ENCODE measurements at places on chromosomes 16 and 17. TPM values are rescaled to one million over a fixed set of nuclear protein-coding genes. Genes with fewer than 3 reads are reported as not detected.

MFAP4 gene
- total RNA-seq, result not detected

DNA sequence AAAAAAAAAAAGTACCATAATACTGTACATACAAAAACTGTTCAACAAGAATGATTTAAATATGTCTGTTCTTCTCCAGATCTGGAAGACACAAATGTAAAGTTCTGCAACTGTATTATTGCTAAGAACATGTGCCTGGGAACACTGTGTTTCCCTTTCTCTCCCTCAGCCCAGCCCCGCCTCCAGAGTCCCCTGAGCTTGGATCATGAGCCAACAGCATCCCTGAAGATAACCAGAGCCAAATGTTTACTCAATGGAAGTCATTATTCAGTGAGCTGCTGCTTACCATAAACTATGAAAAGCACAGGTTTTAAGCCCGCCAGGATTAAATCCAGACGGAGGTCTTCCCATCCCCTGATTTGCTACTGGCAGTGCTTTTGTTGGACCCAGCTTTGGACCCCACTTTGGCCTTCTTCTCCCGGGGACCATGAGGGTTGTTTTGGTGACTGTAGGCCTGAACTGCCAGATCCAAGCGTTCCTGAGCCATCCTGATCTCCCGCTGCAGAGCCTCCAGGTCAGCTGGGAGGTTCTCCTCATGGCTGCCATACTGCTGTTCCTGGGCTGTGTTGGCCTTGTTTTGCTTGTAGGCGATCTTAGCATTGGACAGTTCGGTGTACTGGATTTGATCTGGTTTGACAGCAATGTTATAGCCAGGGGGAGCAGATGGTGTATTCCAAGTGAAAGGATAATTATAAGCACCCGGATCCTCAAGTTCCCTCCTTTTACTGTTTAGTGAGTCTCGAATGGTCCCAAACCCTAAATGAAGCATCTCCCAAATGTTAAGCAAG is 25.6 kb downstream of the GJC1 start:
- H3K27me3 ChIP-seq, result peaks cover 7% of the 10 kb centered on the region
- no peak overlapping the region for H3K4me3 ChIP-seq
- no peaks in the 10 kb centered on the region for H3K4me1 ChIP-seq
- DNase-seq, result no peak
- no peaks in the 10 kb centered on the region for H3K36me3 ChIP-seq

DNA sequence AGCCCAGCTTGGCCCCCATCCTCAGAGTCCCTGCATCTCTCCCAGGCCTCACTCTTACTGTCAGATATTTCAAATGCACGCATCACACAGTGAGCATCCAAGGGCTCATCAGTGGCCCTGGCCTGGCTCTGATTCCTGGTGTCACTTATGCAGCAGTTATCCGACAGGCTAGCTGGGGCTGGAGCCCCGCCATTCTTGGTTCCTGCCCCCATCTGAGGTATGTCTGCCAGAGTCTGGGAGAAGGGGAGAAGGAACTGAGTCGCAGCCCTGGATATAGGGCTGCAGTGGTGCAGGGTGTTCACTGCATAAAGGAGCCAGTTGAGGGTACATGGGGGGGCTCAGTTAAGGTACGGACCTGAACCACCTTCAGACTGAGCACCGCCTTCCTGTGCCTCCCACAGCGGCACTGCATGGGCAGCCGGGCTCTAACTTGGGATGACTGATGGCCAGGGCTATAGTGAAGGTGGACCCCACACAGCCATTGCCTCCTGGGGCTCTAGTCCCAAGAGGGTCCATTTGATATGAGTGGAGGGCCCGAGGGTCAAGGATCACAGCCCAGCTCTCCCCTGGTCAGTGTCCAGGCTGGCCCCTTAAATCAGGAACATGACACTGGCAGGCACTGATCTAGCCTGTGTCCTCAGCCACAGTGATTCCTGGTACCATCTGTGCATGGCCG is 1.8 kb upstream of the RASD1 start:
- peaks cover 7% of the 10 kb centered on the region for H3K27me3 ChIP-seq
- H3K4me3 ChIP-seq, result no peak overlapping the region
- H3K27ac ChIP-seq, result no peak overlapping the region

- H3K27ac ChIP-seq, result no peak overlapping the region
- H3K4me1 ChIP-seq, result peaks cover 42% of the 10 kb centered on the region
- no peak overlapping the region for H3K4me3 ChIP-seq
- no peaks in the 10 kb centered on the region for H3K36me3 ChIP-seq
- H3K27me3 ChIP-seq, result no peaks in the 10 kb centered on the region
Observed at GRCh38 chr17:20280851-20281250, 186.5 kb downstream of the LGALS9B start.

DNA sequence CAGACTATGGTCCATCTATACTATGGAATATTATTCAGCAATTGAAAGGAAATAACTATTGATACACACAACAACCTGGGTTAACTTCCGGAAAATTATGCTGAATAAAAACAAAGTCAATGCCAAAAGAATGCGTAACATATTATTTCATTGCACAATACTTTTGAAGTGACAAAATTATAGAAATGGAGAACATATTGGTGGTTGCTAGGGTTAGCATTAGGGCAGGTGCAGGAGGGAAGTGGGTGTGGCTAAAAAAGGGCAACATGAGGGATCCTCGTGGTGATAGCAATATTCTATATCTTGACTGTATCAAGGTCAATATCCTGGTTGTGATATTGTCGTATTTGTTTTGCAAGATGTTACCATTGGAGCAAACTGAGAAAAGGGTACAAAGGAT is 34.9 kb downstream of the PIK3R5 start:
- no peak overlapping the region for H3K4me3 ChIP-seq
- no peaks in the 10 kb centered on the region for H3K27me3 ChIP-seq
- no peak overlapping the region for H3K27ac ChIP-seq
- DNase-seq, result no peak

GRCh38 chr17:15511142-15511541 is 43.7 kb upstream of the CDRT4 start:
- no peaks in the 10 kb centered on the region for H3K4me1 ChIP-seq
- DNase-seq, result no peak
- H3K36me3 ChIP-seq, result peaks cover 32% of the 10 kb centered on the region
- H3K27ac ChIP-seq, result no peak overlapping the region

DNA sequence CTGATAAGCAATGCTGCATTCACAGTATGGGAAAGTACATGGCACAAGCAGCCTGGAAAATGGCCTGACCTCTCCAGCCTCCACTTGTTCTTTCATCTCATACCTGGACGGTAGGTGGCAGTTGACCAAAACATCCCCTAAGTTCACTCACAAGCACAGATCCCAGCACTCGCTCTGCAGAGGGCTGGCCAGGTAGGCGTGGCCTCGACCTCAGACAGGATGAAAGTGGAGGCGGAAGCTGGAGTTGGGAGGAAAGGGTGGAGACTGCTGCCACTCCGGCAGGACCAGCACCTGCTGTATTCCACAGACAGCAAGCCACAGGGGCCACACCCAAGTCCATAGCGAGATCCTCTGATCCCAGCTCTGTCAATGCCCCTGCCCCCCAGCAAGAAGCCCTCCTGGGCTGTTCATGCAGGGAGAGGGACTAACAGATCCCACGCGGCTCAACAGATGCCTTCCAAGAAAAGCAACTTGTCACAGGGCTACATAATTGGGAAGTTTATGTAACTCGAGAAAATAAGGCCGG is 31.3 kb downstream of the ZCCHC14 start:
- no peak overlapping the region for H3K4me3 ChIP-seq
- peak; percentile 57 for DNase-seq
- H3K27ac ChIP-seq, result no peak overlapping the region

RGS9 gene
- 8.7 TPM for total RNA-seq

DNA sequence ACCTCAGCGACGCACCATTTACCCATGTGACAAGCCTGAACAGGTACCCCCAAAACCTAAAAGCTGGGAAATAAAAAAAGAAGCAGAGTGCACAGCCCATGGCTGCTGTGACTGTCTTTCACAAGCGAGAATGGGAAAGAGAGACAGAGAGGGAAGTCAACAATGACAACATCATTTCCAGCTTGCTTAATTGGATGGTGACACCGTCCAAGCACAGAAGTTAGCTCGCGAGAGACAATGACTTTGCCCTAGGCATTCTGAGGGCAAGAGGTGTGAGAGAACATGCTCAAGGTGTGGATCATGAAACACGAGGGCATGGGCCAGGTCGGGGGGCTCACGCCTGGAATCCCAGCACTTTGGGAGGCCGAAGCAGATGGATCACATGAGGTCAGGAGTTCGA is 19.3 kb upstream of the NSMCE1 start:
- H3K4me1 ChIP-seq, result peaks cover 66% of the 10 kb centered on the region
- no peak overlapping the region for H3K4me3 ChIP-seq
- no peak overlapping the region for H3K27ac ChIP-seq
- H3K27me3 ChIP-seq, result no peaks in the 10 kb centered on the region
- peaks cover 4% of the 10 kb centered on the region for H3K36me3 ChIP-seq

GRCh38 chr16:27703545-27703944 is 153.6 kb downstream of the KATNIP start:
- H3K27ac ChIP-seq, result no peak overlapping the region
- no peaks in the 10 kb centered on the region for H3K27me3 ChIP-seq
- DNase-seq, result no peak
- no peak overlapping the region for H3K4me3 ChIP-seq
- no peaks in the 10 kb centered on the region for H3K4me1 ChIP-seq
- H3K36me3 ChIP-seq, result peaks cover 20% of the 10 kb centered on the region

- DNase-seq, result no peak
- no peaks in the 10 kb centered on the region for H3K27me3 ChIP-seq
- no peaks in the 10 kb centered on the region for H3K36me3 ChIP-seq
- H3K4me3 ChIP-seq, result no peak overlapping the region
Observed at GRCh38 chr16:76970745-76971099, 220.3 kb upstream of the MON1B start.

- no peaks in the 10 kb centered on the region for H3K27me3 ChIP-seq
- H3K27ac ChIP-seq, result peak overlapping the region; percentile 73
- H3K4me1 ChIP-seq, result peaks cover 48% of the 10 kb centered on the region
- H3K36me3 ChIP-seq, result peaks cover 10% of the 10 kb centered on the region
Observed at GRCh38 chr16:50666658-50667496, 14.2 kb downstream of the SNX20 start.

SLC2A4 gene
- total RNA-seq, result 0.19 TPM

GRCh38 chr17:4950746-4951204 is at the start of gene ENO3:
TSS of gene ENO3 (plus strand) at chr17:4951119. CDS start at chr17:4951830, 711 bp downstream.
- H3K4me1 ChIP-seq, result peaks cover 23% of the 10 kb centered on the region
- no peak for DNase-seq
- H3K27me3 ChIP-seq, result no peaks in the 10 kb centered on the region
- peak within 1 kb of the TSS; percentile 88 for H3K4me3 ChIP-seq
- peak within 1 kb of the TSS; percentile 97 for H3K27ac ChIP-seq

PLA2G10 gene
- total RNA-seq, result not detected

DNA sequence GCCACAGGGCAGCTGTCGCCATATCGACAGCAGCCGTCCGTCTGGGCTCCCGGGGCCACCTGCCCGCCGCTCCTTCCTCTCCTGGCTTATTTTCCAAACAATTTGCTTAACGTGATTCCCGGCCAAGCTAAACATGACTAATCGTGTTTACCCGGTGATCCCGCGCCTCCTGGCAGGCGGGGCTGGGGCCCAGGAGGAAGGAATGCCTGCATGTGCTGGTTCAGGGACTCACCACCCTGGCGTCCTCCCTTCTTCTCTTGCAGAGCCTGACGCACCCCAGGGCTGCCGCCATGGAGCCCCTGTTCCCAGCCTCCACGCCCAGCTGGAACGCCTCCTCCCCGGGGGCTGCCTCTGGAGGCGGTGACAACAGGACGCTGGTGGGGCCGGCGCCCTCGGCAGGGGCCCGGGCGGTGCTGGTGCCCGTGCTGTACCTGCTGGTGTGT is 6.1 kb downstream of the SSTR5 start:
- H3K4me3 ChIP-seq, result no peak overlapping the region
- no peak for DNase-seq
- H3K36me3 ChIP-seq, result no peaks in the 10 kb centered on the region
- H3K4me1 ChIP-seq, result no peaks in the 10 kb centered on the region
- H3K27ac ChIP-seq, result no peak overlapping the region

DNA sequence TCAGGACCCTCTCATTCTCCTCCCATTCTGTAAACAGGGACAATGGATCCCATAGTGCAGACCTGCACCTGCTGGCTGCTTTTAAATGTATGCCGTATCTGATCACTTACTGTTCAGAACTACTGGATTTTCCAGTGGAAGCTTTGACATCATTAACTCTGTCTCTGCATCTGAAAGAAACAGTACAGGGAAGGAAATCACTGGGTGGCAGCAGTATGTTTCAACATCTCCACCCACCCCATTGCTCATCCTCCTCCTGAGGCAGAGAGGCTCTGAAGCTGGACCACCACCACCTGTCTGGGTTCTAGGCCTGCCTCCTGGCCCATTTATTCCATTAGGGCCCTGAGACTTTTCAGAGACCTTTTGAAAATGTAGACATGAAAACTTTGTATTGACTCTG is 2.6 kb downstream of the CCL15 start:
- peaks cover 17% of the 10 kb centered on the region for H3K27me3 ChIP-seq
- no peaks in the 10 kb centered on the region for H3K36me3 ChIP-seq
- H3K4me1 ChIP-seq, result no peaks in the 10 kb centered on the region

NXN gene
- 0.33 TPM for total RNA-seq

- peaks cover 7% of the 10 kb centered on the region for H3K4me1 ChIP-seq
- H3K36me3 ChIP-seq, result no peaks in the 10 kb centered on the region
- no peak overlapping the region for H3K27ac ChIP-seq
- H3K27me3 ChIP-seq, result no peaks in the 10 kb centered on the region
- DNase-seq, result no peak
- no peak overlapping the region for H3K4me3 ChIP-seq
Observed at GRCh38 chr16:78879011-78879410, 721.5 kb downstream of the MAF start.

NLRC5 gene
- 151 TPM for total RNA-seq

SRR gene
- 20.0 TPM for total RNA-seq

- H3K4me1 ChIP-seq, result no peaks in the 10 kb centered on the region
- H3K27me3 ChIP-seq, result no peaks in the 10 kb centered on the region
- H3K27ac ChIP-seq, result no peak overlapping the region
- no peak overlapping the region for H3K4me3 ChIP-seq
- no peak for DNase-seq
Observed at GRCh38 chr16:62933929-62934328, 897.7 kb upstream of the CDH8 start.

- H3K4me1 ChIP-seq, result peaks cover 4% of the 10 kb centered on the region
- DNase-seq, result no peak
- peaks cover 5% of the 10 kb centered on the region for H3K27me3 ChIP-seq
- no peak overlapping the region for H3K27ac ChIP-seq
- H3K4me3 ChIP-seq, result no peak overlapping the region
- no peaks in the 10 kb centered on the region for H3K36me3 ChIP-seq
Observed at GRCh38 chr16:58339452-58339981, 44.7 kb upstream of the PRSS54 start.

GRCh38 chr17:8806253-8806925 is 7.2 kb upstream of the MFSD6L start:
- no peak overlapping the region for H3K4me3 ChIP-seq
- no peak for DNase-seq
- H3K27ac ChIP-seq, result no peak overlapping the region
- H3K36me3 ChIP-seq, result peaks cover 10% of the 10 kb centered on the region
- peaks cover 6% of the 10 kb centered on the region for H3K4me1 ChIP-seq

DNA sequence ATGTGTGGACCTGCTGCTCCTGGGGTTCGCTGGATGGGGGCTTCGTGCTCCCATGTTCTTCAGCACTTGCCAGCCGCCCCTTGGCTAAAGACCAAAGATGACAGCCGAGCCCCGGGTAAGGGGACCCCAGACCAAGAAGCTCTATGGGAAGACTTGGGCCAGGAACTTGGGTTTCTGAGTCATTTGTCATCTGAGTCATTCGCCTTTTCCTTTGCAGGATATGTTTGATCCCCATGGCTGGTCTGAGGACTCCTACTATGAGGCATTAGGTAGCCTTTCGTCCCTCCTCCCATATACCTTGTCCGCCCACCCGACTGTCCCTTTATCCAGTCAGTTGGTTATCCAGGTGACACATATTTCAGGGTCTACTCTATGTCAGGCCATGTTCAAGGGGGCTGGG is 17.7 kb upstream of the ITGB4 start:
- H3K4me1 ChIP-seq, result no peaks in the 10 kb centered on the region
- no peak overlapping the region for H3K4me3 ChIP-seq
- no peaks in the 10 kb centered on the region for H3K27me3 ChIP-seq
- H3K36me3 ChIP-seq, result peaks cover 52% of the 10 kb centered on the region

SCGB1C2 gene
- total RNA-seq, result not detected
